ENCODE measurements at places on chromosomes 13 and 19.
A peak's percentile ranks its signal among the peaks of the same experiment; 100 is the strongest.

DNA sequence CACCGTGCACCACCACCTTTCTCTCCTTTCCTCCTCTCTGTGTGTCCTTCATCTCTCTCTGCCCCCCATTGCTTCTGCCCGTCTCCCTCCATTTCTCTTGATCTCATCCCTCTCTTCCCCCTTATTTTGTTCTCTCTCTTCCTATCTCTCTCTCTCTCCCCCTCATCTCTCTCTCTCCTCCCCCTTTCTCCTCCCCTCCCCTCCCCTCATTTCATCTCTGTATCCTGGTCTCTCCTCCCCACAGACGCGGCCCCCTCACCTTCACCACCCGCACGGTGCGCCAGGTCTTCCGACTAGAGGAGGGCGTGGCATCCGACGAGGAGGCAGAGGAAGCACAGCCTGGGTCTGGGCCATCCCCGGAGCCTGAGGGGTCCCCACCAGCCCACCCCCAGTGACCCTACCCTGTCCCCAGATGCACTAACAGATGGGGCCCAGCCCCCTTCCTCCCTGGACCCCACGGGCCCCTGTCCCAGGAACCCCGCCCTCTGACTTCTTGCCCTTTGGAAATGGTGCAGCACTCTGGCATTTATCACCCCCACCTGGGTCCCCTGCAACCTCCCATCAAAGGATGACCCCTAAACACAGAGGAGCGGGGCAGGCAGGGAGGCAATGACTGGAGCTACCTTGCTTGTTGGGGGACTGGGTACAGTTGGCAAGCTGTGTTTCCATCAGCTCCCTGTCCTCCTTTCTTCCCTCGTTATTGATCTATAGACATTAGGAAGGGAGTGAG, 19.6 kb downstream of the KCNC3 start:
- no peak for DNase-seq

DNA sequence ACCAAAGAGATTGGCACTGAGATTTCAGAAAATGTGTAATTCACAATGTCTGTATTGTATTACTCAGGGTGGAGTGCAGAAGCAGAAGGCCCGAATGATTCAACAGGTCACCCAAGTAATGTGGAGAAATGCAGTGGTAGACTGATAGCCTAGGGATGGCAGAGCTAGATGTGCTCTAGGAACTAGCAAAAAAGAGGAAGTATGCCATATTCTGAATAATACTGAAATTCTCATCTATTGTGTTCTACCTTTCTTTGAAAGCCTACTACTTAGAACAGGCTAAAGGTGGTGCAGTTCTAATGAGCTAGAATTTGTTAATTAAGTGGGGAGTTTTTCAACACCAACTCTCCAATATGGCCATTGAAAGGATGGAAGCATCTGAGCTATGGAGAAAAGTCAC, 1449.8 kb upstream of the MIR17HG start:
- DNase-seq: no peak

DNA sequence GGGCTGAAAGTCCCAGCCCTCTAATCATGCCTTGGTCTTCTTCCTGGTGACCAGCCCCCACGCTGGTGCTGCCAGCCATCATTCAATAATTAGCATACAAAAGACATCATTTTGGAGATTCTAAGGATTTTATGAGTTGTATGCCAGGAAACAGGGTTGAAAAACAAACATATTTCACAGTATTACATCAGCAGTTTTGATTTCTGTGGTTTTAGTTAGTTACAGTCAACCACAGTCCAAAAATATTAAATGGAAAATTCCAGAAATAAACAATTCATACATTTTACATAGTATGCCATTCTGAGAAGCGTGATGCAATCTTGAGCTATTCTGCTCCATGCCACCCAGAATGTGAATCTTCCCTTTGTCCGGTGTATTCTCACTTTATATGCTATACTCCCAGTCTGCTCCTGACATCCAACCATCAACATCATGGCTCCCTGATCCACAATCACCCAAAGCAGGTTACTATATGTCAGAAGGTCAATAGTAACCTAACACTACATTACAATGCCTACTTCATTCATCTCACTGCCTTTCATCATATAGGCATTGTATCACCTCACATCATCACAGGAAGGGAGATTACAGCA, 49.2 kb downstream of the STOML3 start:
- no peak for DNase-seq

DNA sequence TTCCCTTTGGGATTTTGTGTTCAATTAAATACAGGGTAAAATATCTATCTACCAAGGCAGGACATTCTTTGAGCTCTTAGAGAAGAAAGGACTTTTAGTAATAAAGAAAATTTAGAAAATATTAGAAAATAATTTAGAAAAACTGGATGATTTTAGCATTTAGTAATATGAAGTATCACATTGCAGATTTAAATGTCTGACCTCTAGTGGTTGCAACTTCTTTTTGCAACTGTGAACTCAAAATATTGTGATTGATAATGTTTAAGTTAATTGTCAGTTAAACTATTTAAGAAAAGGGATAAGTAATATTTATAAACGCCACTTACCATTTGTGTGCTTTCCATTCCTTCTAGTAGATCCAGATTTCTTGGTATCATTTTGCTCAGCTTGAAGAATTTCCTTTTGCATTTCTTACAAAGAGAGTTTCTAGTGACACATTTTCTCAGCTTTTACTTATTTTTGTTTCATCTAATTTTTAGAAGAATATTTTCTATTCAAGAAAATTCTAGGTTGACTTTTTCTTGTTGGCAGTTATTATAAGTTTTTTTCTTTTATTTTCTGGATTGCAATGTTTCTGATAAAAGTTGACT, 10.3 kb upstream of the POSTN start:
- no peak for DNase-seq

DNA sequence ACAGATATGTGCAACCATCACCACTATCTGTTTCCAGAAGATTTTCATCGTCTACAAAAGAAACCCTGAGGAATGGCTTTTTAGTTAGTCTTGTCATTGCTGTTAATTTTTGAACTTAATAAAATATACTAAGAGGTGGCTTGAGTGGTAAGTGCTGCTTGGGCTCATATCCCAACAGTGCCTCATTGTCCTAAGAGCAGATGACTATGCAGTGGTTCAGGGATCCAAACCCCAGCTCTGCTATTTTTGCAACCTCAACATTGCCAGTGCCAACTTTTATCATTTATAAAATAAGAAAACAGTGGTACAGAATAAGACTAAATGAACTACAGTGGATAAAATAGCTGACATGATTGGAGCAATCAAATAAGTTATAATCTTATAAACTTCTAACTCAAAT, 123.2 kb upstream of the SLC7A1 start:
- no peak for DNase-seq

DNA sequence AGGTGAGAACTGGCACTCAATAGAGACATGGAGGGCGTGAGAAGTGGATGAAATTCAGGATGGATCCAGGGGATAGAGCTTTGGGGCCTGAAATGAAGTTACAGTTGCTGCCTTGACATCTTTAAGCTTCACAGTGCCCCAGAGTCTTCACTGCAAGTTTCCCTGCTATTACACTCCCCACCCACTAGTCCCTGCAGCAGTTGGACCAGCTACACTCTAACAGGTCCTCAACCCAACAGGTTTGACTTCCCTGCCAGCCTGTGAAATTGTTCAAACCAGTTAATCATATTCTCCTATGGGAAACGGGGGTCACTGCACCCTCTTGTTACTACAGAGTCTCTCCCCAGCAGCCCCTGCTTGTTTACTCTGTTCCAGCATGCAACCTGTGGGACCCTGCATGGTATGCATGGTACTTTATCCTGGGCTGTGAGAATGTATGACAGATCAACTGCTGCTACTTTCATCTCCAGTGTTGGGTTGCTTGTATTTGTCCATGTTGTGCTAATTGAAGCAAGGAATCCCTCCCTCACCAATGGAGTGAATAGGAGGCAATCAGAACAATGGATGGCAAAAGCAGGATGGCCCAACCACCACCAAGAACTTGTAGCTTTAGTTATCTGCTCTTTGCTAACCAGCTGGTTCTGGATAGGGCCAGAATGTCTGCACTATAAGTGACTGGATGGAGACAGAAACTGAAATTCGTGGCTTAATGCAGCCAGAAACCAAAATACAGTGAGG, 314.2 kb downstream of the OLFM4 start:
- no peak for DNase-seq

DNA sequence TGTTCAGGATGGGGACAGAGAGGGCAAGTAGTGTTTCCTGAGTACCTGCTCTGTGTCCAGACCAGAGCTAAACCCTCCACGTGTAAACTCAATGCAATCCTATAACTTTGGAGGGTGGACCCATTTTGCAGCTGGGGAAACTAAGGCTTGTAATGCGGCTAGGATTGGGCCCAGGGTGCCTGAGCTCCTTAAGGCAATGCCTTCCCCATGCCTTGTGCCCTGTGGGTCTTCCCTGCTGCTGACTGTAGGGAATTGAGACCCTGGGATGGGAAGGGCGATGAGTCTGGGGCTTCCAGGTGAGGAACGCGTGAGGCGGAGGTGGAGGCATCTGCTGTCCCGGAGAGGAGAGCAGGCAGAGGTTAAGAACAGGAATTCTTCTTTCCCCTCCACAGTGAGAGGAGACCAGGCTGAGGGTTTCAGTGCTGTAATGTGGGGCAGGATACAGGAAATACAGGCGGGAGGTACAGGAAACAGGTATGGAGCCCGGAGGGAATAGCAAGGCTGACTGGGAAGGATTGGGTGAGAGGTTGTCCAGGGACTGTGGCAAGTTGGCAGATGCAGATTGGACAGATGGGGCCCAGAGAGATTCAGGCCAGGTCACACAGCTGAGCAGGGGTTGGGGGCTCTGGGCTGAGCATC, 19.2 kb downstream of the SLC27A1 start:
- no peak for DNase-seq

DNA sequence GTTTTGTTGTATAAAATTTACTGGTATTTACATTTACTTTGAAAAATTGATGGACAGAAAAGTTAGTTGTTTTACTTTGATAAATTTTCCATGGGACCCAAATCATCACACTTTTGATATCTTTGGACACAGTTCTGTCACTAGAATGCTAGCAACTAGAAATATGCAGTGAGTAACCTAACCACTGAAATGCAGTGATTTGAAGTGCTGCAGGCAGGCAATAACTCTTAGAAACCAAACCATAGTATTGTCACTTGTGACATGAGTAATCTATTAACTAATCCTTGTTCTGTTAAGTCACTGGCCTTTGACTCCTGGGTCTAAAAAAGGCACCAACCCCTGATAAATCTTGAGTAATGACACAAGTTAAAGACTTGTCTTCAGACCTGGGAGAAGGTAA, 620.0 kb upstream of the ATXN8OS start:
- DNase-seq: peak; percentile 3

GRCh38 chr19:41553804-41554203, 22.2 kb upstream of the CEACAM21 start:
- no peak for DNase-seq

- DNase-seq: peak; percentile 46
Observed at GRCh38 chr19:48480183-48480557, 11.0 kb downstream of the CYTH2 start.

DNA sequence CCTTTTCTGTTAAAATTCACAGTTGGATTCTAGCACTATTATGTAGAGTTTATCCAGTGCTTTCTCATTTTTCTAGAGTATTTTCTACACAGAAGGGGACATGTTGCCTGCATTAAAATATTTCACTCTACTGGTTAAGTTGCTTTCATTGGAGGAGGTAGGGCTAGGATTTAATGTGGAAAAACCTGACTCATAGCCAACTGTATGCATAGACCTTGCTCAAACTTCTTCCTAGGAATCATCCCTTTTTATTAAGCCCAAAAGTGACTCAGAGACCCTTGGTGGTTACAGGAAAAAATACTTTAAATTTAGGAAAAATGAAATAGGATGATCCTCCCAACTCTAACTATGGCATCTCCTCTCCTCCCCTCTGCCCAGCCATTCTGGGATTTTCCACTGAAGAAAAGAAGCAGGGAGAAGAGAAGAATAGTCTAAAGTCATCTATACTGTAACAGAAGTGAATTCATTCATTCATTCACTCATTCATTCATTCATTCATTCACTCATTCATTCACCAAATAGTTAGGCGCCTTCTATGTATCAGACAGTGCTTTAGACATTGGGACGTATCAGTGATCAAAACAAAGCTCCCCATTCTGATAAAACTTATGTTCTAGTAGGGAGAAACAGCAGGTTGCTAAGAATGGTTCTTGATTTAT, 109.0 kb upstream of the HTR2A start:
- DNase-seq: no peak

GRCh38 chr19:38173291-38174041, 50.6 kb downstream of the DPF1 start:
- peak; percentile 45 for DNase-seq

DNA sequence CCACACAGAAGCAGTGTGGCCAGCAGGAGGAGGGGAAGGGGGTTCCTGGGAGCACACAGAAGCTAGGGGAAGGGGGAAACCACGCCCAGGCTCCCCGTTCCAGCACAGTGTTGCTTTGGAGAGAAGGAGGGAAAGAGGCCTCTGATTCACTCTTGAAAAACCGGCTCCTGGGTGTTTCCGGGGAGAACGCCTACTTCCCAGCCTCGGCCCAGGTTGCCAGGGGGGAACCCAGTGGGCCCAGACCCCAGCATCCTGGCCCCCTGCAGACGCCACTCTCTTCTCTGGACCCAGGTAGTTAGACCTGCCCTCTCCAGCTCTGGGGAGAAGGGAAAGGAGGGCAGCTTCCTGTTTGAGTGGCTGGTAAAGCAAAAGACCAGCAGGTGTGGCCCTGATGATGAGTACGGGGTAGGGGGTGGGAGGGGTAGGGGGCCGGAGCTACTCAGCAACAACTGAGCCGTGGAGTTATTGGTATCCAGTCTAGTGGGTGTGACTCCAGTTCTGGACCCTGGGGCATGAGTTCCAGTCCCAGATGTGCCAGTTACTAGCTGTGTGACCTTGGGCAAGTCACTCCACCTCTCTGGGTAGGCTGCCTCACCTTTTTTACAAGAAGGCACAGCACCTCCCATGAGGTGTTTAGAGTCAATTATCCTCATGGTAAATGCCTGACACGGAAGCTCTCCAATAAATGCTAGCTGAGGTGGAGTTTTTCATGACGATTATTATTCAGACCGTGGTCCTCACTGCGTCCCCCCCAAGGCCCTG, 836 bp downstream of the GIPC1 start:
- no peak for DNase-seq

DNA sequence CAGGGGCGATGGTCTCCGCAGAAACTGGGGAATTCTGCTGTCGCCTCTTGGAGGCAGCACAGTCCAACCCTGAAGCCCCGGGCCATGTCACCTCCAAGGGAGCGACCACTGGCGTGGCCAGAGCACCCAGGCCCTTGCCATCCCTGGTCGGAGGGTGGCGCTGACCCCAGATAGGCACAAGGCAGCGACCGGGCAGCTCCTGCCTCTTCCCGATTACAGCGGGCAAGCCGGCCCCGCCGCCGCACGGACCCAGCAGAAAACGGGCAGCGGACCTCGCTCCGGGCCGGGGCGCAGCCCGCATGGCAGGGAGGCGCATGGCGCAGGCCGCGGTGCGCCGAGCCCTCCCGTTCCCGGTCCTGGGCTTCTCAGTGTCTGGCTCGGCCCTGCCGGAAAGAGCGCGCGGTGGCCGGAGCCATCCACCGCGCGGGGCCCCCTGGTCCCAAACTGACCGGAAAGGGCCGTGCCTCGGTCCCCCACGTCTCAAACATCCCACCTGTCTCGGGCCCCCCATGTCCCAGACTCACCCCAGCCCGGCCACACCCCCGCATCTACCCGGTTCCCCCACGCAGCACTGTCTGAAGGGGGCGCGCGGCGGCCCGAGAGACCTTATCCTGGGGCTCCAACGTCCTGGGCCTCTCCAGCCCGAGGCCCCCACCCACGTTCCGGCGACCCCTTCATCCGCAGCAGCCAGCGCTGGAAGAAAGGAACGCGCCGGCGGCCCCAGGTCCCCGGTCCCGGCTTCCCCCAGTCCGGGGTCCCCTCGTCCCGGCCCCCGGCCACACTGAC, 727 bp downstream of the CERS1 start:
- no peak for DNase-seq
